H1 (cell line): ENCODE measurements at places on chromosomes 11 and 22.

- H3K36me3 ChIP-seq: no peaks in the 10 kb centered on the region
- H3K27me3 ChIP-seq: no peaks in the 10 kb centered on the region
- DNase-seq: no peak
- H3K27ac ChIP-seq: no peak overlapping the region
These were observed 700 bp upstream of the STX3 start for GRCh38 chr11:59754494-59754858.

DNA sequence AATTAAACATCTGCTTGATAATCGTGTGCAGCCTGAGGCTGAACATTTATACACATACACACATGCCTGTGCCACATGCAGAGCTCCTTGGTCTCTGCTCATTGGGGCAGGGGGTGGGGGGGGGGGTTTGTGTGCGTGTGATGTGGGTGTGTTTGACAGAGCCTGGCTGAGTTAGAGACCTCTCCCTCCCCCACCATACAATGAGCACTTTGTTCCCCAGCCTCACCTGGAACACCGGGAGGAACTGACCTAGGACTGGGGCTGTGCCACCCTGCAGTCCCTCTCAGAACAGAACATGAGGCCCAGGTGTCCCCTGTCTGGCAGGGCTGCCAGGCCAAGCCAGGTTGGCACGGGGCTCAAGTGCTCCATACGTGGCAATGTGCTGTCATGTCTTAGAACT, 96.6 kb downstream of the TP53I11 start:
- no peaks in the 10 kb centered on the region for H3K27me3 ChIP-seq
- H3K4me3 ChIP-seq: no peak overlapping the region
- DNase-seq: no peak
- H3K36me3 ChIP-seq: no peaks in the 10 kb centered on the region

- H3K27ac ChIP-seq: no peak overlapping the region
- no peaks in the 10 kb centered on the region for H3K27me3 ChIP-seq
- no peak for DNase-seq
- no peaks in the 10 kb centered on the region for H3K4me1 ChIP-seq
These were observed 126.6 kb upstream of the MPPED2 start for GRCh38 chr11:30712749-30713148.

DNA sequence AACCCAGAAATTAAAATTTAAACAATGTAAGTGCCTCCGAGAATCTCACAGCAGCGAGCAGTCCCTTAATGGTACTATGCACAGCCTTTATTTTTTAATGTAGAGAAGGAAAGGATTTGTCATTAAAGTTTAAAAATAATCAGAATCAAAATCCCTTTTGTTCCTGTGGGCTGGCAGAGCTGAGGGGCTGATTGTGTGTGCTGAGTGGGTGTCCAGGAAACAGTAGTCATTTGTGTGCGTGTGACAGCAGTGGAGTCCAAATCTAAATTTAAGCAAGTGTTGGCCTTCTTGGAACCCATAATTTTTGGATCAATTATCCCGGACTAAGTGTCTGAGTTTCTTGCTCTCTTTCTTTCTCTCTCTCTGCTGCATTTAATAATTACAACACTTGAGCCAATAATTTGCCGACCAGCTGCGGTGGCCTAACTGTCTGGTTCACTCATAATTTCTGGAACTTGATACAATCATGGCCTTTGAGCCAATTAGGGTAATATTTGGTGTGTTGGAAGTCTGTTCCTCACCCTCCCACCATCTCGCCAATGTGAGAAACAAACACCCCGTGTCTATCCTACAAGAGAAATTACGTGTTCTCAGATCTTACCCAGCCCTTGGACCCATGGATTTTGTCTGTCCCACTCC, 528.0 kb downstream of the SOX6 start:
- no peak overlapping the region for H3K27ac ChIP-seq
- H3K36me3 ChIP-seq: no peaks in the 10 kb centered on the region
- no peaks in the 10 kb centered on the region for H3K4me1 ChIP-seq
- no peak for DNase-seq

DNA sequence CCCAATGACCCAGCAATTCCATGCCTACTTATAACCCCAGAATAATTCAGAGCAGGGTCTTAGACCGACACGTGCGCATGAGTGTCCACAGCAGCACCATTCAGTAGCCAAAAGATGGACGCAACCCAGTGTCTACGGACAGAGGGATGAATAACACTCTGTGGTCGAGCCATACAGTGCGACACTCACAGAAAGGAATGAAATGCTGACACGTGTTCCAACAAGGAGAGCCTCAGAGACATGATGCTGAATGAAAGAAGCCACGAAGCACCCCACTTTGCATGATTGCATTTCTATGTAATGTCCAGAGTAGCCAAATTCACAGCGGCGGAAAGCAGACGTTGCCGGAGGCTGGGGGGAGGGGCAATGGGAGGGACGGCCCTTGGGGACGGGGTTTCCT, 134.4 kb downstream of the CTTN start:
- no peaks in the 10 kb centered on the region for H3K36me3 ChIP-seq
- no peak for DNase-seq
- no peak overlapping the region for H3K27ac ChIP-seq
- no peak overlapping the region for H3K4me3 ChIP-seq

GRCh38 chr11:61860054-61860903, 31.1 kb downstream of the FADS3 start:
- no peaks in the 10 kb centered on the region for H3K27me3 ChIP-seq
- H3K4me1 ChIP-seq: no peaks in the 10 kb centered on the region
- no peak for DNase-seq

DNA sequence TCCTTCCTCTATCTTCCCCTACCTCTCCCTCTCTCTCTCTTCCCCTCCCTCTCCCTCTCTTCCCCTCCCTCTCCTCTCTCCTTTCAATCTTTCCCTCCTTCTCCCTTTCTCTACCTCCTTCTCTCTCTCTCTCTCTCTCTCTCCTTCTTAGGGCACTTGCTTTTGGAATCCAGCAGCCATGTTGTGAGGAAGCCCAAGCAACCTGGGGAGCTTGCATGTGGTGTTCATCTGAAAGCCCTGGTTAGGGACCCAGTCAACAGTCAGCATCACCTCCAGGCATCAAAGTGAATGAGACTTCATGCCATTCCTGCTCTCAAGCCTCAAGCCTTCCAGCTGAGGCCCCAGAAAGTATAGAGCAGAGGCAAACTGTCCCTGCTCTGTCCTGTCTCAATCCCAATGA, 65.6 kb upstream of the SHISAL1 start:
- H3K4me1 ChIP-seq: no peaks in the 10 kb centered on the region
- H3K36me3 ChIP-seq: no peaks in the 10 kb centered on the region
- H3K27me3 ChIP-seq: no peaks in the 10 kb centered on the region

DNA sequence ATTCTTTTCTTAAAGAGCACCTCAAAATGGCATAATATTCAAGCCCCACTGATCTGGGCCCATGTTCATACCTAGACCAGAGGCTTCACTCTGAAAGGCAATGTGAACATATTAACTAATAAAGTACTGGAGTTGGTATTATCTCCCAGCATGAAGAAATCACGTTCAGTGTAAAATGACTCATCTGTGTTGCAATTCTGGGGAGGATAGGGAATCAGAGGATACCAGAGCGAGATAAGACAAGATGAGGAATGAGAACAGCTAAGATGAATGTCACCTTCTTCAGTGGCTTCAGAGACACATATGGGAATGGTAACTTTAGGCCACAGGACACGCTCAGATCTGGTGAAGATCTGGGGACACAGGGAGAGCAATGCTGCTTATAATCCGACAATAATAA, 121.1 kb downstream of the NTM start:
- H3K27me3 ChIP-seq: no peaks in the 10 kb centered on the region
- H3K4me3 ChIP-seq: no peak overlapping the region
- no peaks in the 10 kb centered on the region for H3K4me1 ChIP-seq
- H3K27ac ChIP-seq: no peak overlapping the region

DNA sequence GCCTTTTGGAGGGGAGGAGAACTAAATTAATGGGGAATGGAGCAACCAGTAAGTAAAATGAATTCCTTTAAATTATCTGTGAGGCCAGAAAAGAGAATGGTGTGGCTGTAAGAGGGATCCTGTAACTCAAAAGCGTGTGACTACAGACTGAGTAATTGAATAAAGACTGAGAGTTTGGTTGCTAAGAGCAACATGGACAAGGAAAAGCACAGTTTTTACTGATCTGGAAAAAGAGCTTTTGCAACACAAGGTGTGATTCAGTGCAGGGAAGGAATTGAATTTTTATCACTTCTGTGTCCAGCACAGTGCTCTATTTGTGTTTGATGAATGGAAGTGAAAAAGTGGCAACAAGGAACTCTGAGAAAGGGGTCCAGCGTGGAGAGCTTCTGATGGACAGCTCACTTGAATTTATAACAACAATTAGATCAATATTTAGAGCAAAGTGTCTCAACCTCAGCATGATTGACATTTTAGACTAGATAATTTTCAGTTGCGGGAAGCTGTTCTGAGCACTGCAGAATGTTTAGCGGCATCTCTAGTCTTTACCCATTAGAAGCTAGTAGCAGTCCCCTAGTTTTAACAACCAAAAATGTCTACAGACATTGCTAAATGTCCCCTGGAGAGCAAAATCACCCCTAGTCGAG, 202.8 kb upstream of the BDNF start:
- H3K27me3 ChIP-seq: no peaks in the 10 kb centered on the region; the same call in 1 of the 2 replicates
- no peaks in the 10 kb centered on the region for H3K36me3 ChIP-seq
- no peak overlapping the region for H3K27ac ChIP-seq
- H3K4me1 ChIP-seq: no peaks in the 10 kb centered on the region

DNA sequence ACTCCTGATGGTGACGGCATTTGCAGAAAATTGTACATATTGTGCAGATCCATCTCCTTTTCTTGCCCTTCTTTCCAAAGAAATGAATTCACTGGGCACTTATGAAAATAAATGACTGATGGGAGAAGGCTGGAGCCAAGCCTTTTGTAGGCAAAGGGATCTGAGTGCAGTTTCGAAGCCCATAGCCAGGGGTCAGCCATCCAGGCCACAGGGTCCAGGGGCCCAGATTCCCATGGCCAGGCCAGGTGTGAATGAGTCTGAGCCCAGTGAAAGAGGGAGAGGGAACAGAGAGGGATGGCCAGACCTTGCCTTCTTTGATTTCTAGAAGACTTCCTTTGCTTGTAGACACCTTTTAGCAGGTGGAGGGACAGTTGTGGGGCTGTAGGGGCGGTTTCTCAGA, 209.1 kb downstream of the KIRREL3 start:
- peak; percentile 7 for DNase-seq
- H3K4me3 ChIP-seq: no peak overlapping the region
- no peak overlapping the region for H3K27ac ChIP-seq
- H3K36me3 ChIP-seq: no peaks in the 10 kb centered on the region

- H3K4me1 ChIP-seq: no peaks in the 10 kb centered on the region; the same call in 1 of the 2 replicates
- no peak for DNase-seq
- H3K36me3 ChIP-seq: no peaks in the 10 kb centered on the region
- H3K27ac ChIP-seq: no peak overlapping the region
- no peaks in the 10 kb centered on the region for H3K27me3 ChIP-seq
- no peak overlapping the region for H3K4me3 ChIP-seq
These were observed 98.1 kb downstream of the TBC1D22A start for GRCh38 chr22:46860562-46860961.

DNA sequence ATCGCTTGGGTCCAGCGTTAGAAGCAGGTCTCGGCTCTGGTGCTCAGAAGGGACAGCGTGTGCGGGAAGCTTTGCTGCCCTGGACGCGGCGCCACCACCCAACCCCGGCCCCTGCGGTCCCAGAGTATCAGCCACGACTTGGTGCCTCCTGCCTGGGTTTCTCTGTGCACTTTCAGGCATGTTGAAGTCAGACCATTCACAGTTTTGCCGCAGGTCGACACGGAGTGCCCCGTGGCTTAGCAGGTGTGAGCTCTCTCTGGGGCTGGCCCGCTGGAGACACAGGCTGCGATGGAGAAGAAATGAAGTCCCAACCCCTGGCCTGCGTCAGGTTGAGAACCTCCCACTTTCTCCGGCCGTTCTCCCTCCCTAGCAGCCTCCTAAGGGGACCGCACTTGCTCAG, 494.5 kb downstream of the BRD1 start:
- peaks cover 7% of the 10 kb centered on the region; the same call in 1 of the 2 replicates for H3K4me1 ChIP-seq
- no peaks in the 10 kb centered on the region for H3K27me3 ChIP-seq
- no peaks in the 10 kb centered on the region for H3K36me3 ChIP-seq
- DNase-seq: no peak
- H3K4me3 ChIP-seq: no peak overlapping the region
- no peak overlapping the region for H3K27ac ChIP-seq

DNA sequence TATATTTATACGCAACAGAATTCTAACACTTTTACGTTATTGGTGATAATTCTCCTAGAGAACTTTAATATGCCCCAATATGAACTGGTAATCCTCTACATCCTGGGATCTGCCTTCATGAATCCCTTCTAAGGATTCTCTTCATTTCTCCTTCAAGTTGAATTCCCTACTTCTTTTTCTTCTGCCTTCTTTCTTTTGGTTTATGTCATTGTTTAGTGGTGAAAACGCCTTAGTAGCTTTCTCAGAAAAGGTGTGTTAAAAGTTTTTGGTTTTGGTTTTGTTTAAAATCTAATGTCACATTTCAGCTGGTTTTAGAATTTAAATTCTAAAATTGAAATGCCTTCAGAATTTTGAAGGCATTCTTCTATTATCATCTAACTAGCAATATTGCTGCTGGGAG, 17.7 kb upstream of the RTL6 start:
- H3K27ac ChIP-seq: no peak overlapping the region
- H3K27me3 ChIP-seq: no peaks in the 10 kb centered on the region
- no peaks in the 10 kb centered on the region for H3K4me1 ChIP-seq
- no peak for DNase-seq
- no peak overlapping the region for H3K4me3 ChIP-seq
- no peaks in the 10 kb centered on the region for H3K36me3 ChIP-seq

- H3K27me3 ChIP-seq: no peaks in the 10 kb centered on the region
- no peak for DNase-seq
- H3K4me3 ChIP-seq: no peak overlapping the region
These were observed 181.5 kb upstream of the E2F8 start for GRCh38 chr11:19422276-19422675.

DNA sequence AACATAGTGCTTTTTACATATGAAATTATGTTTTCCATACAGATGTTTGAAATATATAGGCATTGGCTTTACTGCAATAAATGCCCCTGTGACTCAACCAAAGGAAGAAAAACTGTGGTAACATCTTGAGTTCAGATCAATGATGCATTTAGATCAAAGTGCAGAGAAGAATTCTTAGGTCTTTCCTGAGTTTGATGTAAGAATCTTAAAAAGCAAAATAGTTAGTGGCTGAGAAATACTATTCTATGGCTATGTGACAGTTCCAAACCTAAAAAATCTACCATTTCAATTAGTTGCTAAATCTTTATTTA, 93.7 kb downstream of the SOX6 start:
- no peaks in the 10 kb centered on the region for H3K36me3 ChIP-seq
- no peaks in the 10 kb centered on the region for H3K4me1 ChIP-seq
